ENCODE measurements at places on chromosomes 3 and 15.

DNA sequence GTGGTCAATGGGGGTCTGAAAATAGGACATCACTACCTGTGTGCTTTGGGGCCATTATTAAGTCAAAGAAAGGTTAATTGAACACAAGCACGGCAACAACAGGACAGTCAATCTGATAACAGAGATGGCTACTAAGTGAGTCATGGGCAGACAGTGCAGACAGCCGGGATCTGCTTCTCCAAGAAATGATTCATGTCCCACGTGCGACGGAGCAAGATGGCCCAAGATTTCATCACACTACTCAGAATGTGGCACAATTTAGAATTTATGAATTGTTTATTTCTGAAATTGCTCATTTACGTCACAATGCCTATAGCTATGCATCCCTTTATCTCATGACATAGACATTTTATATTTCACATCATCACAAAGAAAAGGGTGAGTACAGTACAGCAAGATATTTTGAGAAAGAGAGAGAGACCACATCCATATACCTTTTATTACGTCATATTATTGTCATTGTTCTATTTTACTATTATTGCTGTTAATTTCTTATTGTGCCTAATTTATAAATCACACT lies 770.6 kb upstream of the NR2F2 start:
- no peak for DNase-seq

DNA sequence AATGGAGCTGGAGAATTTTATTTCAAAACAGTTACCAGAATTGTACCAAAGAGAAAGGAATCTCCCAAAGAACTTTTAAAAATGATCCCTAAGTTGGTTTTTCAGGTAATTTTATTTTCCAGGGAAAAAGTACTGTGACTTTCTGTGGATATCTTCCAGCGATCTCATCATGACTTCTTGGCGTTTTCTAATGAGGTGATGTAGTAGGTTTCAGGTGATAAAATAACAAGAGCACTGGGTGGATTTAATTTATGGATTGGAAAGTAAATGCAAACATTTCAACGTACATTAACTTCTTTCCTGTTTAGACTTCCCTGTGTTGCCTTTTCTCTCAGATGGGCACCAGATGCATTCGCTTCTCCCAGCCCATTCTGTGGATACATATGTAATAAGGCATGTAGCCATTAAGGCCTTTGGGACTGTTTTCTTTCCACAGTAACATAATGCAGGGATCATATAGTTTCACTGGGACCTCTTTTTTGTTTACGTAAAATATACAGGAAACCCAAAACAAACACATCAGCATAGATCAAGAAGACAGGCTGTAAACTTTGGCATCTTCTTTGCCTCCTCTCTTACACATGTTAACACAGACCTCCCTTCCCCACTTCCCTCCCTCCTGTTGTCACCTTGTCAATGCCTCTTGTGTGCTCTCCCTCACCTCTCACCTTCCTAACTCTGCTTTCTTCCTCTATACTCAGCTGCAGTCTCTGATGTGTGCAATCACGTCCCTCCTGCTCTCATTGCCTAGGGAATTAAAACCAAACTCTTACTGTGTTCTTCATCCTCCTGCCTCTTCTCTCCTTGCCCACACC lies 13.0 kb downstream of the PHLDB2 start:
- no peak for DNase-seq

GRCh38 chr3:116994351-116994879 lies 284.8 kb downstream of the TUSC7 start:
- DNase-seq: no peak

- no peak for DNase-seq
Observed at GRCh38 chr3:89572261-89572660, 464.8 kb downstream of the EPHA3 start.

DNA sequence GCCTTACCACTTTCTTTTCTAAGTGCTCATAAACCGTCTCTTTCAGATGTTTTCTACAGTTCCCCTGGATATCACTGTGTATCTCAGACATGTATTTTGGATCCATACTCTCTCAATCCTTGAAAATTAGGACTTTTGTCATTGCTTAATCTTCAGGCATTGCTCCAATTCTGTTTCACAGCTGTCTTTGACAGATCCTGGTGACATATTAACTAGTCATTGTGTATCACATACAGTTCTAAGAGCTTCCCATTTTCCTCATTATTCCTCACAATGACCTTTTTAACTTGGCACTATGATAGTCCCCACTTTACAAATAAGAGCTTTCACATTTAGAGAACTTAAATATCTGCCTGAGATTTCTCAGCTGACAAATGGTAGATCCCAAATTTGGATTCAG lies 151.7 kb downstream of the CLSTN2 start:
- no peak for DNase-seq

DNA sequence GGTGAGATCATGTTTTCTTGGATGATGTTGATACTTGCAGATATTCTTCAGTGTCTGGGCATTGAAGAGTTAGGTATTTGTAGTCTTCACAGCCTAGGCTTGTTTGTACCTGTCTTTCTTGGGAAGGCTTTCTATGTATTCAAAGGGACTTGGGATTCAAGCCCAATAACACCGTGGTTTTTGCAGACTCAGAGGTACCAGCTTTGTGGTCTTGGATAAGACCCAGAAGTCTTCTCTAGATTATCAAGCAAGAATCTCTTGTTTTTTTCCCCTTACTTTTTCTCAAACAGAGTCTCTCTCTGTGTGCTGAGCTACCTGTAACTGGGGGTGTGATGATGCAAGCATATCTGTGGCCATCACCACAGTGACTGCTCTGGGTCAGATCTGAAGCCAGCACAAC lies 42.7 kb upstream of the CCK start:
- no peak for DNase-seq

GRCh38 chr3:42935472-42935871 lies 29.5 kb downstream of the ZNF662 start:
- DNase-seq: peak; percentile 59

DNA sequence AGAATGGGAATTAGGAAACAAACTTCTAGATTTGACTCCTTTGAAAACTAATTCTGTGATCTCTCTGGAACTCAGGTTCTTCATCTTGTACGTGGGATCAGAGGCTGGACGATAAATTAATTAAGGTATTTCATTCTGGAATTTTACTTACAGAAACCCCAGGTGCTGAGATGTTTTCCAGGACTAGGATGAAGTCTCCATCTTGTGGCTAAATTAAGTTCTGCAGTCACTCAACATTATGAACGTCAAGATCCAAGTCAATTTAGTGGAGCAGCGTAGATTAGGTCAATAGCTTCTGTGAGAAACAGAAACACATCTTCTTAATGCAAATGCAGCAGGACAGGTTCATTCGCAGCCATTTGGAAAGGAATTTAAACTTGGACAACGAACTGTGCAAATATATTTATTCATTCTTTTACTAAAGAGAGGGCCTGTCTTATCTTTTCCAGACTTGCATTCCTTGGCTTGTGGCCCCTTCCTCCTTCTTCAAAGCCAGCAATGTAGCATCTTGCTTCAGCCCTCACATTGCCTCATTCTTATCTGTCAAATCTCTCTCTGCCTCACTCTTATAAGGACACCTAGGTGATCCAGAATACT lies 26.7 kb upstream of the TMC3 start:
- DNase-seq: peak; percentile 77

- no peak for DNase-seq
Observed at GRCh38 chr3:188567478-188568195, 413.7 kb downstream of the LPP start.

DNA sequence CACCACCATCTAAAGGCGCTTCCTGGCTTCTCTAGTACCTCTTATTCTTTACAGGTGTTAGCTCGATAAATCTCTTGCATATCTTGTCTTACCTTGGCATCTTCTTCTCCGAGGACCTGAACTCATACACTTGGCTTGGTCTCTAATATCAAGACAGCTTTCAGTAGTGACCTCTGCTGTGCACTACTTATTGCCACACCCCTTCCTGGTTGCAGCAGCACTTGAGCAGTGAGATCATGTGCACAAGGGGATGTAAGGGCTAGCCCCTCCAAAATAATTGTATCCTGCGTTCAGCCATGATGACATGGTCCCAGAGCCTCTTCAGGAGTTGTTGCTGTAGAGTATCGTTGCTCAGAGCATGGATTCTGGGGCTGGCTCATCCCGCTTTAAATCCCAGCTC lies 1.3 kb upstream of the PLA1A start:
- no peak for DNase-seq

- DNase-seq: no peak
Observed at GRCh38 chr15:72339777-72340177, 19.8 kb upstream of the CELF6 start.

- peak; percentile 54 for DNase-seq
Observed at GRCh38 chr3:121981473-121981872, 40.6 kb downstream of the ILDR1 start.

GRCh38 chr15:90435652-90436337 lies 47.8 kb downstream of the IQGAP1 start:
- no peak for DNase-seq

DNA sequence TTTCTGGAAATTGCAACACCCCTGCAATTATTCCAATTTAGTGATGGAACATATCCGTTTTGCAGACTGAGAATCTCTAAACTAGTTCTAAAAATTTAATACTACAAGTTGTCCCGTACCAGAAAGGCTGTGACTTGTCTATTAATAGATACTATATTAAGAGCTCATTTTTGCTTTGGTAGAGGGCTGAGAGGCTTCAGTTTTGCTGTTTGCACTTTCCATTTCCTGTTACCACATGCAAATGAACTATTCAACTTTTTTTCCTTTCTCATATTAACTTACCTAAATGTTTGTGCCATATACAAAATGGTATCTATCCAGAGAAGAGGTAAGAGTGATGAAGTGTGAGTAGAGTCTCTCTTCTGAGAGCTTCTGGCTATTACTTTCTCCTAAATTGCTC lies 101.5 kb upstream of the CRBN start:
- no peak for DNase-seq

DNA sequence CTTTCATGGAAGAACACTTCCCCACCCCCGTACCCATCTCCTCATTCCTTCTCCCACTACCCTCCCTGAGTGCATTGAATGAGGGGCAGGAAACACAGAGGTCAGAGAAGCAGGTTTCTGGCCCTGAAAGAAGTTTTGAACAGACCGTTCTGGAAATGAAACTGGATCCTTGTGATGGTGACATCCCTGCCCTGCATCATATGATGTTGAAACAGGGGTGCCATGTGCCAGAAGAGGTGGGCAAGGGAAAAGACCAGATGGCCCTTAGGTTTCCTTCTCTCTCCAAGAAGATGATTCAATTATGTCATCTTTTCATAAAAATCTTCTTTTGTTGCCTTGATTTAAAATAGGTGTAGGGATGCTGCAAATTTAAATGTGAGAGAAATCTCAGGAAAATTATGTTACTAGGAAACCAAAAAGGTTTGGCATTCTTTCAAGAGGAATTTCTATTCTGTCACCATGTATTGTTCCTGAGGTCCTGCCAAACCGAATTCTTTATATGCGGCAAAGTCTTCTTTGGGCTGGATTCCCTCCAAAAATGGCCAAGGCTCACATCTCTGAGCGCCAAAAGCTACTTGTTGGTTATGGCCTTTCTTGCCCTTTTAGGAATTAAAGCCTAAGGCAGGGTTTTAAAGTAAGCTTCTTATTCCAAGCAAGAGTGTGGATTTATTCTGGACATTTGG lies 19.9 kb upstream of the TNFAIP8L3 start:
- no peak for DNase-seq

GRCh38 chr3:77513542-77513941 lies 473.6 kb downstream of the ROBO2 start:
- DNase-seq: no peak

- no peak for DNase-seq
Observed at GRCh38 chr3:172040981-172041963, 1.9 kb downstream of the FNDC3B start.

DNA sequence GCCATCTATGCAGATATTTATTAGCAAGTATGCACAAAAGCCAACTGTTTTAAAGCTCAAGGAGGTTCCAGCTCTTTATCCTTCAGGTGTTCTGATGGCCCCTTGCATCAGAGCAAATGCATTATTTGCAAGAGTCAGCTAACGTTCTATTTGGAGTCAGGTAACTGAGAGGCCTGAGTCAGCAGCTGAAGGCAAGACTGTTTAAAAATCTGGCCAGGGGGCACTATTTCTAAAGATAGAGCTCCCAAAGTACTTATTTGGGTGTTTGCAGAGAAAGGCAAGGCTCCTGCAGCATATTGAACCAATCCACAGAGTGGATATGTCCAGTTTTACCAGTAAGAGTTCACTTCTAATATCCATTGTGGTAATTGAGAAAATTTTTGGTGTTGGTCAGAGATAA lies 146.1 kb downstream of the LRTM1 start:
- DNase-seq: no peak

DNA sequence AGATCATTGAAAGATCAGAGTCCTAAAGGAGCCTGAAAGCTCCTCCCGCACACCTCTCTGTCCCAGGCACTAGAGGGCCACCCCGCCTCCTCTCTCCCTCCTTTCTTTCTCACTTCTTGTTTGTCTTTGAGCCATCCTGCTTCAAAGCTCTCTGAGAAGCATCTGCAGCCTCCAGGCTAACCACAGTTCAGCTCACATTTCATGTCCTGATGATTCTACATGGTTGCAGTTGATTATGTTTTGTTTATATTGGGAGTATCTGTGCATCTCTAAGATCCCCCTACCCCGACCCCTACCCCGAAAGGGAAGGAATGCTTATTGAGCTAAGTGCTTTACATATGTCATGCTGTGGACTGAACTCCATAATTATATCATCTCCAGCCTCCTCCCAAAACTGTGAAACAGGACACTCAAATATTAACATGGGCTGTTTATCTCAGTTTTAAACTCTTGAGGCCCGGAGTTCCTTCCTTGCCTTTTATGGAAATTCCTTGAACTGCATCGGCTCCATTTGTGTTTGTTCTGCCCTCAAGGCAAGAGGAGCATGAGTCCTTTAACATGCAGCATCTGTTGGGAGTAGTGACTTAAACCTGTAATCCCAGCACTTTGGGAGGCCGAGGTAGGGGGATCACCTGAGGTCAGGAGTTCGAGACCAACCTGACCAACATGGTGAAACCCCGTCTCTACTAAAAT lies 30.9 kb downstream of the MGLL start:
- peak; percentile 74 for DNase-seq
